CD4-positive, alpha-beta T cell treated with Interleukin-4 for 1 hour (primary cell): ENCODE measurements at places on chromosomes 7 and 10.

GRCh38 chr10:22159180-22159579 is 58.6 kb downstream of the EBLN1 start:
- no peak for DNase-seq

GRCh38 chr7:34162677-34163076 is 257.3 kb downstream of the BMPER start:
- no peak for DNase-seq

- no peak for DNase-seq
Observed at GRCh38 chr10:7264313-7264756, 146.5 kb downstream of the SFMBT2 start.

DNA sequence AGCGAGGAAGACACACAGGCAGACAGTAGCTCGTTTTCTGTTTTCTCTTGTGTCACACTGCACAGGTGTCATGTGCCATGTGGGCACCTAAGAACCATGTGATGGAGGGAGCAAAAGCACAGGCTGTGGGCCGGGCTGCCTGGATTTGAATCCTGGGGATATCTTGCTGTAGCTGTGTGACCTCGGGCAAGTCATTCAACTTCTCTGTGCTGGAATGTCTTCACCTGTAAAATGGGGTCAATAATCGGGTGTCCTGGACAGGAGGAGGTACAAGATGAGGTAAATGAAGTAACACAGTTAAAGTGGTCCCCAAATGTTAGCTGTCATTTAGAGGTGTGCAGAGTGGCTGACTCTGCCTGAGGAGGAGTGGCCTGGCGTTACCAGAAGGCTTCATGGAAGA is 246.9 kb downstream of the RPS24 start:
- no peak for DNase-seq

GRCh38 chr10:4285121-4285520 is 500.1 kb upstream of the KLF6 start:
- DNase-seq: no peak

- no peak for DNase-seq
Observed at GRCh38 chr7:143043391-143043790, 8.8 kb upstream of the OR6V1 start.

DNA sequence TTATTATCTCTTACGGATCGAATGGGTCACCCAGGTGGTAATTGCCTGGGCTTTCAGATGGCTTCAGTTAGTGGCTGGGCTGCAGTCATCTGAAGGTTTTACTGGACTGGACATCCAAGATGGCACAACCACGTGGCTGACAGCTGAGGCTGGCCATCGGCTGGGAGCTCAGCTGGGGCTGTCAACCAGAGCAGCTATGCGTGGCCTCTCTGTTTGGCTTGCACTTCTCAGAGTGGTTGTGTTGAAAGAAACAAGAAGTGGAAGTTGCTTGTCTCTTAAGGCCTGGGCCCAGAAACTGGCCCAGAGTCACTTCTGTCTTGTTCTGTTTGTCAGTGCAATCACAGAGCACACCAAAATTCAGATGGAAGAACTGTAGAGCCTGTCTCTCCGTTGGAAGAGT is 5.7 kb upstream of the GDI2 start:
- no peak for DNase-seq

GRCh38 chr10:59176241-59177030 is at the start of gene PHYHIPL:
Gene PHYHIPL (plus strand): TSS chr10:59176643. CDS start chr10:59176854, 211 bp downstream.
- no peak for DNase-seq
